Cardiac muscle cell (in vitro differentiated cells and primary cell): ENCODE measurements at places on chromosomes 12 and 14. TPM values are rescaled to one million over a fixed set of nuclear protein-coding genes. Genes with fewer than 3 reads are reported as not detected.

Gene BCL2L14
- total RNA-seq = not detected in 2 replicates

Gene PLEKHG7
- total RNA-seq = not detected in 2 replicates

Gene PIGH
- total RNA-seq = 11.3 and 18.4 TPM in 2 replicates

Gene MYF6
- total RNA-seq = not detected in 2 replicates

Gene DTX1
- total RNA-seq = 0.18 and 0.48 TPM in 2 replicates

Gene EGLN3
- total RNA-seq = 26.6 and 30.3 TPM in 2 replicates

Gene DLGAP5
- 3.4 and 37.4 TPM in 2 replicates for total RNA-seq

Gene PSME2
- total RNA-seq = 92.3 and 97.6 TPM in 2 replicates

Gene GDF3
- total RNA-seq = not detected in 2 replicates

Gene C3AR1
- total RNA-seq = not detected in 2 replicates

Gene CLEC4C
- not detected in 2 replicates for total RNA-seq

Gene GYS2
- total RNA-seq = not detected in 2 replicates

Gene FAM186B
- total RNA-seq = 0.21 and 1.6 TPM in 2 replicates

Gene ANHX
- not detected in 2 replicates for total RNA-seq

Gene GPR68
- 0.35 and 0.42 TPM in 2 replicates for total RNA-seq

Gene PLA2G1B
- not detected in 2 replicates for total RNA-seq

Gene PHLDA1
- 8.1 and 9.3 TPM in 2 replicates for total RNA-seq
